ENCODE measurements at places on chromosomes 16 and 17. TPM values are rescaled to one million over a fixed set of nuclear protein-coding genes. Genes with fewer than 3 reads are reported as not detected.
A peak's percentile ranks its signal among the peaks of the same experiment; 100 is the strongest.

DNA sequence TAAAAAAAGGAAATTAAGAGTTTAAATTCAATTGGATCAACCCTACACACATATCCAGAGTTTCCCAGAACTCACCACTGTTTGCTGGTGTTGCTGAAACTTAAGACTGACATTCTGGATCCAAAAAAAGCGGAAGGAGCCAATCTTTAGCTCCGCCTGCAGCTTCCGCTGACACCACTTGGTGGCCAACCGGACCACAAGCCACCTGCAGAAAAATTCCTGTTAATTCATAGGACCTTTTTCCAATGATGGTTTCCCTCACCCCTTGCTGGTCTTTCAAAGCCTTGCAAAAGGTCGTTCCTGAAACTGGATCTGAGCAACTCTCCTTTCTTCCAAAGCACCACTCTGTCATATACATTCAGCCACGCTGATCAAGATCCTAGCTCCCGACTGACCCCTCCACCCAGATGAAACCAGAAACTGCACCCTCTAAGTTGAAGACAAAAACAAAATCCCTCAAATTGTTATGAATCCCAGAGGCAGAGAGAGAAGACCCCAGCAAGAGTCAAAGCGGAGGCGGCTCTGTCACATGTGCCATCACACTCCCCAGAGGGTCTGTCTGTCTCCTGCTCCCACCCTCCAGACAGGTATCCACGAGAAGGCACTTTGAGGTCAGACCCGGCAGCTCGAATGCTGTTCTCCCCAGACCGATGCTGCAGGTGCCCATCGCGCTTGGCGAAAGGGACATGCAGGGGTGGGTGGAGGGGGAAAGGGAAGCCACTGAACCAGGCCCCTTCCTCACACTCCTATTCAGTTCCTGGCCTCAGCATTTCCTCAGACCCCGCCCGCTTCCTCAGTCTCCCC is 773 bp downstream of the BLTP2 start:
- peak; percentile 62 for DNase-seq
- H3K4me1 ChIP-seq: peaks cover 41% of the 10 kb centered on the region
- peak overlapping the region; percentile 87 for H3K27ac ChIP-seq
- H3K4me3 ChIP-seq: peak overlapping the region; percentile 95
- peaks cover 49% of the 10 kb centered on the region for H3K36me3 ChIP-seq

DNA sequence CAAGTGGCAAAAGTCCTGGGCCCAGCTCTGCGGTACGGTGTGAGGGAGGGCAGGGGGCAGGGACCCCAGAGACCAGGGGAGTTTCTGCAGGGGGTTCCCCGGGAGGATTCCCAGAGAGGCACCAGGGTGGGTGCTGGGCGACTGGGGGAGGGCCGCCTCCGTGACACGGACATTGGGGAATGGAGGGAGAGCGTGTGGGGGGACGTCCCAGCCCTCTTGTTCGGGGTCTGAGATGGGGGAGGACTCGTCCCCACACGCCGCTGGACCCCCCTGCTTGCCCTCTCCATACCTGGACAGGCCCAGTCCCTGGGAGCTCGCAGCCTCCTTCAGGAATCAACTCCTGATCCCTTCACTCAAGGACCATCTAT is 26.3 kb upstream of the C1QTNF8 start:
- no peaks in the 10 kb centered on the region for H3K27me3 ChIP-seq
- H3K36me3 ChIP-seq: no peaks in the 10 kb centered on the region
- H3K4me3 ChIP-seq: no peak overlapping the region
- no peak for DNase-seq
- no peak overlapping the region for H3K27ac ChIP-seq

The TBC1D3E gene
- not detected for total RNA-seq

The CDC6 gene
- total RNA-seq: 105 TPM

GRCh38 chr17:10118788-10119130 is 79.6 kb downstream of the GAS7 start:
- peaks cover 55% of the 10 kb centered on the region for H3K4me1 ChIP-seq
- peaks cover 6% of the 10 kb centered on the region for H3K27me3 ChIP-seq
- H3K27ac ChIP-seq: no peak overlapping the region
- no peak for DNase-seq
- no peaks in the 10 kb centered on the region for H3K36me3 ChIP-seq

DNA sequence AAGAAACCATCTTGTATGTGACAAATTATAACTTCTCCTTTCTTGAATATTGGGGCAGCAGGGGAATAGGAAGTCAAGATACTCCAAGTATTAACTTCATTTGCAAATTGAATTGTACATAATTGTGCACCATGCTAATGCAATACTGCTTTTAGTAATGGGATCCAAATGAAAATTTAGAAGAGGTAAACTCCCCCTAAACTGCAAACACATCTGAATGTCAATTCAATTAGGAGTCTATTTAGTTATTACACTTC is 4.5 kb downstream of the STAT5B start:
- peak overlapping the region; percentile 97 for H3K27ac ChIP-seq
- DNase-seq: no peak
- H3K4me3 ChIP-seq: peak overlapping the region; percentile 94
- H3K27me3 ChIP-seq: no peaks in the 10 kb centered on the region
- H3K36me3 ChIP-seq: peaks cover 43% of the 10 kb centered on the region

GRCh38 chr17:44269535-44270240 is 1.8 kb upstream of the SLC4A1 start:
- H3K36me3 ChIP-seq: no peaks in the 10 kb centered on the region
- peaks cover 5% of the 10 kb centered on the region for H3K27me3 ChIP-seq
- no peak for DNase-seq
- no peak overlapping the region for H3K4me3 ChIP-seq
- no peak overlapping the region for H3K27ac ChIP-seq
- no peaks in the 10 kb centered on the region for H3K4me1 ChIP-seq

- DNase-seq: peak; percentile 45
- peak overlapping the region; percentile 55 for H3K4me3 ChIP-seq
- no peaks in the 10 kb centered on the region for H3K36me3 ChIP-seq
- peaks cover 74% of the 10 kb centered on the region for H3K4me1 ChIP-seq
- H3K27me3 ChIP-seq: no peaks in the 10 kb centered on the region
Measured at GRCh38 chr17:78343187-78343542, 16.7 kb downstream of the SOCS3 start.

The ZNF821 gene
- 6.0 TPM for total RNA-seq

The SAMD14 gene
- total RNA-seq: 0.77 TPM

The CRYM gene
- total RNA-seq: not detected

Data from activated CD4-positive, alpha-beta T cell treated with anti-CD3 and anti-CD28 coated beads for 36 hours (primary cell).